ENCODE measurements at places on chromosomes 1 and 21.

- no peak overlapping the region for H3K4me3 ChIP-seq
- no peak for DNase-seq
- H3K27ac ChIP-seq, result no peak overlapping the region
- peaks cover 50% of the 10 kb centered on the region for H3K27me3 ChIP-seq
These were observed 65.2 kb upstream of the GOLT1A start for GRCh38 chr1:204278958-204279357.

DNA sequence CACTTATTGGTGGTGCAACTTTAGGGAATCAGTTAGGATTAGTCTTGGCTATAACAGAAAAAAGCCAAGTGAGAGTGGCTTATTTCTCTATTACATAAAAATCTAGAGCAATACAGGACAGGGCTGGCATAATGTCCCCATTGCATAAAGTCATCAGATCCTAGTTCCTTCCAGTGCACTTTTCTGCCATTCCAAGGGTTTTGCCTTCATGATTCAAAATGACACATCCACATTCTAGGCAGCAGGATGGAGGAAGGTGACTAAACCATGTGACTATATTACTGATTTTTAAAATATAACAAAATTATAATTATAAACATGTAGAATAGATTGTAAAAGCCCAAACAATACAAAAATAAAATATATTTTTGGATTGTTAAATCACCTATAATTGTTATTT is 18.8 kb downstream of the JUN start:
- no peaks in the 10 kb centered on the region for H3K36me3 ChIP-seq
- H3K27ac ChIP-seq, result no peak overlapping the region

DNA sequence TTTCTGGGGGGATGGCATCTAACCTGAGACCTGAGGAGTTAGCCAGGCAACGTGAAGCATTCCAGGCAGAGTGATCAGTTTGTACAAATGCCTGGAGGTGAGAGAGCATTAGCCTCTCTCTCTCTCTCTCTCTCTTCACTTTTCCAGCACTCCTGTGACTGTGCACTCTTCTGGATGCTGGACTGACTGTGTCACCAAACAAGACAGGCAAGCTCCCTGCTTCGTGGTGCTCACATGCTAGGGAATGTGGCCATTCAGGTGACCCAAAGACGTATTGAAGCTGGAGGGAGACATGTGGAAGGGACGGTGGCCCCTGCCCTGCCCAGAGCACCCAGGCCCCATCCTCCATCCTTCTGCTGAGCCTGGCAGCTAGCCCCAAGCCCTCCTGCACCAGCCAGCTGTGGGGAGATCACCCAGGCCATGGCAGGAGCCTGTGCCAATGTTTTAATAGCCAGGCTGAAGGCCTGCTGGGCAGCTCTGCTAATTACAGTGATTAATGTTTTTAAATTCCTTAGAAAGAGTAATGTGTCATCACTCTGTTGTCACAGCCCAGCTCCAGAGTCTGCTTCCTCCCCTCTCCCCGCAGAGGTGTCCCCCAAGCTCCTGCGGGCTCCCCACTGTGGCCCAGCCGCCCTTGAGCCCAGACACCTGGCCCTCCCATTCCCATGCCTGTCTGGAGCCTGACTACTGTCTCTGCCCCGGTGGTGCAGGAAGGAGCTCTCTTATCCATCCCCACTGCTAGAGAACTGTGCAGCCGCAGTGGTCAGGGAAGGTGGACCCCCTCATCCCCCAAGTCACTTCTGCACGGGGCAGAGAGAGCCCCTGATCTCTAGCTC is 48.9 kb downstream of the UBIAD1 start:
- H3K27me3 ChIP-seq, result peaks cover 10% of the 10 kb centered on the region
- no peaks in the 10 kb centered on the region for H3K36me3 ChIP-seq

DNA sequence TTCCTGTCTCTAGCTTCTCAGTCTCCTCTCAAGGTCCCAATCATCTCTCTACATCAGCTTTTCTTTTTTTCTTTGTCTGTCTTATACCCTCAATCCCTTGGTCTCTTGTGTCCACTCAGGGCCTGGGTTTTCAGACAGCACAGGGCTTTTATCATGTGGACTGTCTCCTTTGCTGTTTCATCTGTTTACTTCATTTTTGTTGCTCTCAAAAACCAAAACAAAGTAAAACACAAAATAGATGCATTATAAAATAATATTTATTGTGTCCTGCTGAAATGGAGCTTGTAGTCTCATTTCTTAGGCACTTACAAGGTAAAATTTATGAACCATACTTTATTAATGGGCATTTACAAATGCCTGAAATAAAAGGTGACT is 17.8 kb upstream of the SLAMF6 start:
- H3K27ac ChIP-seq, result peak overlapping the region; percentile 92
- peak overlapping the region; percentile 49 for H3K4me3 ChIP-seq
- DNase-seq, result no peak
- H3K36me3 ChIP-seq, result peaks cover 25% of the 10 kb centered on the region
